GM03348 (cell line): ENCODE measurements at places on chromosomes 7 and 10.
A peak's percentile ranks its signal among the peaks of the same experiment; 100 is the strongest.

GRCh38 chr7:55488216-55488615 is 84.1 kb downstream of the VOPP1 start:
- DNase-seq = no peak

GRCh38 chr10:2081501-2081900 is 344.2 kb upstream of the ADARB2 start:
- no peak for DNase-seq

DNA sequence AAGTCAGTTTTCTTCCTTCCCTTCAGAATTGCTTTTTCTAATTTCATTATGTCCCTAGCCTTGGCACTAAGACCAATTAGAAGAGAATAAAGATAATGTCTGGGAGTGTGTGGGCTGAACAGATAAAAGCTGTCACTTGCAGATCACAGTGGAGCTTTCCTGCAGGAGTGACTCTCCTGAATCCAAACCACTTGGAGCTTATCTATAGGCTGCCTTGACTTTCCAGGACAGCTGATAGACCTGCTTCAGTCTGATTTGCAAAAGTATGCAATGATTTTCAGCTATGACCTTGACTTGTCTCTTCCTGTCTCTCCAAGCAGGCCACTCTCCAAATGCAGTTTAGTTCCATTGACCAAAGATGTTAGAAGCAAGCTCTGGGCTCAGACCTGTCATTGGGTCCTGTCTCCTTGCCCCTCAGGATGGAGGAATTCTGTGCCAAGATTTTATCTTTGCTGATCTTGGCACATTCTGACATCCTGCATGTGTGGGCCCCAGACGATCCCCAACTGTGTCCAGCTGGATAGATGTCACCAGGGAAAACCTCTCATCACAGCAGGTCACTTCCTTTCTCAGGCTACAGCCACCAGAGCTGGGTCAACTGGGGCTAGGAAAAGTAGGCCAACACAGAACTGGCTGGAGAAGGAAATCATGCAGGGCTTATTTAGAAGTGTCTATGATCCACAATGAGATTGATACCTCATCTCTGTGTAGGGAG is 120.9 kb upstream of the ZNF438 start:
- no peak for DNase-seq

DNA sequence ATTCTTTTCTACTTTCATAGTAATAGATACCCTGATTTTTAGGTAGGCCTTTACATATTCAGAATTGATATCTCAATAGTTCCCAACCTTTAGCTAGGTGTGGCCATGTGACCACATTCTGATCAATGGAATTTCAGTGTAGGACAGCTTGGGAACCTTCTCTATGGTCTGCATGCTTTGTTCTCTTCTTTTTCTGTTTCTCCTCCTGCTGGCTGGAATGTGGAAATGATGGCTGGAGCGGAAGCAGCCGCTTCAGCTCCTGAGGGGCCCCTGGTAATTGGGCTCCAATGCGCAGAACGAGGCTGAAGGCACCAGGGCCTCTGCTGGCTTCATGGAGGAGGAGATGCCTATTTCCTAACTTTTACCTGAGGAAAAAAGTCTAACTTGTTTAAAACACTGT is 152.6 kb downstream of the ZMYND11 start:
- DNase-seq = no peak

- no peak for DNase-seq
Observed at GRCh38 chr10:94938383-94938782, at the start of gene CYP2C9. Gene CYP2C9, plus strand, starts transcription at chr10:94938658. Its CDS starts 25 bp downstream, at chr10:94938683.

DNA sequence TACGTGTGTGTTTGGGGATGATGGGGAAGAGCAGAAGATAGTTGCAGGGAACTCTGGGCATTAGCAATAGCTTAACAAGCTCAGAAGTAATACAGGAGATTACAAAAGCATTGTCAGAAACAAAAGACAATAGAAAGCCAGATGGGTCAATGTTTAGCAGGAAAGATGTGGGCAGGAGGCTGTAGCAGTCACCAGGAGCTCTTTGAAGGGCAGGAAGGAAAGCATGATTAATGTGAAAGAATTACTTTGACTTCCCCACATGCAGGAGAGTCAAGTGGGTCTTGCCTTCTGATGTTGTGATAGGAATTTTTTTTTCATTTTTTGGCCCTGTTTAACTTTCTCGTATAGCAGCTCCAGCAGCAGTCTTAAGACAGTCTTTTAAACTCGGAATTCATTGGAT is 6.0 kb upstream of the SMNDC1 start:
- DNase-seq = no peak

DNA sequence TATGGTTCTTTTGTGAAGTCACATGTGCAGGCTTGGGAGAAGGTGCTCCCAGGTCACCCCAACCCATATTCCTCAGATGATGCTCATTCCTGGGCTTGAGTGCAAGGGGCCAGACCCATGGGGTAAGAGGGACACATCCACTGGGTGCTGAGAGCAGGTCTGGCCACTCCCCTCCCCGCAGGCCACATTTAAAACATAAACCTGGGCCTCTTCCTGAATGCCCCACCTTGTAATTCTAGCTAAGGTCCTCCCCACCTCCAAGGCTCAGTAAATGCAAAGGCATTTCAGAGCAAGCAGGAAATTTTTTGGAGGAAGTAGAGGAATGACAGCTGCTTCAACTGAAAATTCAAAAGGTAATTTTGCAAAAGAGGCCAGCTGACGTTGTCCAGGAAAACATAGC is 172.5 kb downstream of the ARHGAP21 start:
- DNase-seq = no peak

- DNase-seq = no peak
Observed at GRCh38 chr10:72574636-72575035, 51.2 kb downstream of the MICU1 start.

- no peak for DNase-seq
Observed at GRCh38 chr10:124524991-124525653, 63.5 kb downstream of the LHPP start.

DNA sequence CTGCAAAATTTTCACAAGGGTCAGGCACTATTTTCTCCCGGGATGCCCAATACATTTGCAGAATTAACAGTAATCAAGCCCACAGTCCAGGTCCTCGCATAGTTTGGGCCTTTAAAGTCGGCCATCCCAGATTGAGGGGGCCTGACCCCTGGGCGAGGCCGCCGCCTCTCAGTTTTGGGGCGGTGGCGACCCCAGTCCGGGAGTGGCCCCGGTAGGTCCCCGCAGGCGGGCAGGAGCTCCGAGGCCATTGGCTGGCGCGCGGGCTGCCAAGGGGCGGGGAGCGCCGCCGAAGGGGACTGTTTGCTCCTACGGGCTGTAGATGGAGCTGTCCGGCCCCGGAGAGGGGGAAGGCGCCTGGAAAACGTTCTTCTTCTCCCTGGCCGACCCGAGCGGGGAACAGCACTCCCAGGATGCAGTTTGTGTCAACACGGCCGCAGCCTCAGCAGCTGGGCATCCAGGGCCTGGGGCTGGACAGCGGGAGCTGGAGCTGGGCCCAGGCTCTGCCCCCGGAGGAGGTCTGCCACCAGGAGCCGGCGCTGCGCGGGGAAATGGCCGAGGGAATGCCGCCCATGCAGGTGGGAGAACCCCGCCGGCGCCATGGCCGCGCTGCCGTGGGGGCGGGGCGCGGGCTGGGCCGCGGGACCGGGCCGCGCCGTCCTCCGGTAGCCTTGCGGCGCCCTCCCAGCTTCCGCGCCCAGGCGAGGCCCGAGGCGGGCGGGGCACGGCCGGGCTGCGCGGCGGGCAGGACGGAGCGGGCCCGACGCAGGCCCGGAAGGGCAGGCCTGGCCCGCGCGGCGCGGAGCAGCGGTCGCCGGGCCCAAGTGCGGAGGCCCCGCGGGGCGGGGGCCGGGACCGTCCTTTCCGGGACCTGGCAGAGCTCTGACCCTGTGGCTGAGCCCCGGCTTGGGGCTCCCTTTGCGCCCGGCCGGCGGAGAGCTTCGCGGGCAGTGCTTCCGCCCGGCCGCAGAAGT is at the start of gene ZNF282:
Gene ZNF282, plus strand, starts transcription at position 367 of the 971 bp plus-strand sequence. Its CDS starts 44 bp downstream, at position 411.
- peak; percentile 99 for DNase-seq

DNA sequence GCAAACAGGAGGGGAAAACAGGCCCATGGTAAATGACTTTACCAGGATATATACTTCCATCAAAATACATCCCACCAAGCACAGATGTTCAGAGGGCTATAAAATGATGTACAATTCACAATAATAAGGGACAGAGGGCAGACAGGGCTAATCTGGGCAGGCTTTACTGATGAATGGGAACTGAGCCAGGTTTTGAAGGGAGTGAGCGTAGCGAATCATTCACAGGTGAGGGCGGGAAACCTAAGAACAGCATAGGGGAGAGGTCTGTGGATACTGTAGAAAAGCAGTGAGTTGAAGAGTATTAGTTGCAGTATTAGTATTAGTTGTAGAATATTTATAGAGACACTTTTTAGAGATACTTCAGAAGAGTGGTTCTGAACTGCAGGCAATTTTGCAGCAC is 180.8 kb downstream of the JAZF1 start:
- DNase-seq = no peak

DNA sequence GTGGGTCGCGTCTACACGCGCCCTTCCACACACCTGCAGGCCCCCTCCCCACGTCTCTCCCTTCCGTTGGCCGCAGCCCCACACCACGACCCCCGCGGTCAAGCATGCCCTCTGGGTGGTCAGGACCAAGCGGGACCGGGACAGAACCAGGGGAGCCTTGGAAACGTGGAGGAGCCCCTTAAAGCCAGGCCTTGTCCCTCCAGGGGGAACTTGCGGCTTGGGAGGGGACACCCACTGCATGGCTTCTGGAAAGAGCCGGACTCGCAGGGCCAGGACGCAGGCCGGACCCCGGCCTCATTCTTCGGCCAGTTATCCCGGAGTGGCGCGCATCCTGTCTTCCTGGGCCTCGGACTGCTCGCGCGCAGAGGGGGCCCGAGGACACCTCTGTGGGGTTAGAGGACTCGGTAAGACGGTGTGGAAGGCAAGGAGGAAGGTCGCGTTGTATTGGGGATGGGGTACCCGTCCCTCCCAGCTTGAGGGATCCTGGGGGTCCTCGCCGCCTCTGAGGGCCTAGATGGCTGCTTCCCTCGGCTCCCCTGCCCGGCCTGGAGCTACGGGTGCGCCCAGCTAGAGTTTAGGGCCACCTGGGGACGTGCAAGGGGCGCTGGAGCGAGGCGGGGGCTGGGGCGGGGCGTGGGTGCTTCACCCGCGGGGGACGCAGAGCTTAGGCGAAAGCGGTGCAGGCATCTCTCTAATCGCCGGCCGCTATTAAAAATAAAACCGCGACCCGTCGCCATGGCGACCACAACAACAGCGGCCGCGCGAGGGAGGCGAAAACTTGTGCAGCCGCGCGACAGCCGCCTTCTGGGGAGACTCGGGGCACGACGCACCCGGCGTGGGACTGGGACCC is 1.8 kb upstream of the PDGFA start:
- peak; percentile 60 for DNase-seq

- DNase-seq = no peak
Observed at GRCh38 chr10:95319239-95319638, 28.4 kb upstream of the PDLIM1 start.

DNA sequence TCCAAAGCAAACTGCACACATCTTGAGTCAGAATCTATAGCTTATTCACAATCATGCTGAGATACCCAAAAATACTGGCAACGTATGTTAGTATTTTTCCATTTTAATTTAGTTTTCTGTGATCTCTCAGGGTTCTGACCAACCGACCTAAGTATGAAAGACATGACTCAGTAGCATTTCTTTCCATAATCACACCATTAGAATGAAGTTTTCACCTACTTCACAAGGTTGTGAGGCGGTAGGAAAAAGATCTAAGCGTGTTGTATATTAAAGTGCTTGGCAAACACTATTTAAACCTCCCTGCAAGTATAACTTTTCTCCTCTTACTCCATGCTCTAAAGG is 49.1 kb downstream of the PLCE1 start:
- no peak for DNase-seq

GRCh38 chr10:34884272-34884952 is 69.3 kb upstream of the PARD3 start:
- DNase-seq = no peak

- DNase-seq = peak; percentile 31
Observed at GRCh38 chr7:37211097-37211880, 237.4 kb downstream of the ELMO1 start.

DNA sequence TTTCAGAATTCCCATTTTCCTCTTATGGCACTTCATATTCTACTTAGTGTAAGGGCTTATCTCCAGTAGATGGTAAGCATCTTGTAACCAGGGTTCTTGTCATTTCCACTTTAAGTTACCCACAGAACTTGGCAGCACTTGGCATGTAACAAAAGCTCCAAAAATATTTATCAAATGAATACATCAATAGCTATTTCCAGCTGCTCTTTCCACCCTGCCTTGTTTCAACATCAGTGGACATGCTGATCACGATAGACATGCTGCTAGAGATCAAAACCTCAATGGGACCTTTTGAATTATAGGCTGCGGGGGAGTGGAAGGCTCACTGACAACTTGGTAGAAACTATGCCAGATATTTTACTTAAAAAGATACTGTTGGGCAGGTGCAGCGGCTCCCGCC is 32.9 kb downstream of the HOXA1 start:
- DNase-seq = no peak

GRCh38 chr7:100127866-100128636 is 1.3 kb downstream of the MBLAC1 start:
- no peak for DNase-seq

DNA sequence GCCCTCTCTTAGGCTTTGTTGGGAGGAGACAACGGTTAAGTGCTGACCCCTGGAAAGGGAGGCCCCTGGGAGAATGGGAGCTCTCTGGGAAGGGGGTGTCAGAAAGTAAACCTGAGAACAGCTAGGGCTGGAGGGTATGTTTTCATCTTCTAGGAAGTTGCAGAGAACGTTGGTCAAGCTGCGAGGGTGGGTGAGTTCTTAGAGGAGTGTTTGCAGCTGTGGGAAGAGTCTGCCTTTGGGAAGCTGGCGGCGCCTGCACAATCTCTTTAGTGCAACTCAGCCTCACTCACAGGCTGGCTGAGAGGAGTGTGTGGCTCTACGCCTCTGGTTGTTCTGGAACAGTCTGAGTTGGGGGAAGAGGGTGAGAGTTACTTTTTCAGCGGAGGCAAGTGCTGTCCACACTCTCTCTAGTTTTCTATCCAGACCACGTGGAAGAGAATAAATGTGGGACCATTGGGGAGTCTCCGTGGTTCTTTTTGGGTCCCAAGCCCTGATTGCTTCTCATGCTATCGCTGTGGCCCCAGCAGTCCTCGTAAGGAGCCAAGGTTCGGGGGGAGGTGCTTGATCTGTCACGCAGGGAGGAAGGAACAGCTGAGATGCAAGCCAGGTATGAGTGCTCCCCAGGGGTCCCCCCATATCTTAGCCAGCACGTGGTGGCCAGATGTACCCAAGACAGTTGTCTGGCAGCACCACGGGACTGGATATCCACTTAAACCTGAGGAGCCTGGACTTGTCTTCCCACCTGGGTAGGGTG is 237.2 kb downstream of the BUB3 start:
- DNase-seq = no peak

DNA sequence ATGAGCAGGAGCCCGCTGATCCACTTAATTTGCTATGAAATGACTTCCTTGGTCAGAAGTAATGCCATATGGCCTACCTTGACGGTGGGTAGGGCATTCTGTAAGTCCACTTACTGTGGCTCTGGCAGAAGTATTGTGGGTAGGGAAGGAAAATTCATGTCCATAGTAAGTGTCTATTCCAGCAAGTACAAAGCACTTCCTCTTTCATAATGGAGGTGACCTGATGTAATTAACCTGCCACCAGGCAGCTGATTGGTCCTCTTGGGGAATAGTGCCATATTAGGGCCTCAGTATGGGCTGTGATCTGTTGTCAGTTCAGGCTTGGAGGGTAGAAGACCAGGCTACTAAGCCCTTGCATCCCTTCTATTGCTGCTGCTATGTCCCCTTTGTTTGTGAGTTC is 103.9 kb downstream of the SLC37A3 start:
- no peak for DNase-seq
